ENCODE measurements at places on chromosomes 11 and 22.

DNA sequence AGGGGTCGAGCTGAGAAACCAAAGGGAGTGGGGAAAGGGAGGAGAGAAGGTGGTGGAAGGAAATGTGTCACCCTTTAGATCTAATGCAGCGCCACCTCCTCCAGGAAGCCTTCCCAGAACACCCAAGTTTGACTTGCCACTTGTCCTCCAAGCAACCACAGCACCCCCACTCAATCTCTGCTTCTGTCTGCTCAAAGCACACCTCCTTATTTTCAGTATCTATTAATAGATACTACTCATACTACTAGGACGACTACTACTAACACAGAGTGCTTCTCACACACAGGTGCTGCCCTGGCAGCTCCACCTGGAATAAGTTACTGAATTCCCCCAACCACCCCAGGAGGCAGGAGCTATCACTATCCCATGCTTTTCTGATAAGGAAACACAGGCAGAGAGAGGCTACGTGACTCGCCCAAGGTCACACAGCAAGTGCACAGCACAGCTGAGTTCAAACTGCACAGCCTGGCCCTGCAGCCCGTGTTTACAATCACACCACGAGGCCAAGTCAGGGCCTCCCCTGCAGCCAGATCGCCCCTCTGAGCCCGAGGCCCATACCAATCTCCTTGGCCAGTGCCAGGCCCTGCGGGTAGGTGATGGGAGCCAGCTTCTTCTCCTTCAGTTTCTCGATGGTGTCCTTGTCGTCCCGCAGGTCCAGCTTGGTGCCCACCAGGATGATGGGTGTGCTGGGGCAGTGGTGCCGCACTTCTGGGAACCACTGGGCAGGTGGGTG lies 13.2 kb downstream of the RAC2 start:
- peak; percentile 86 for DNase-seq

GRCh38 chr22:21043860-21044535 lies 1.7 kb upstream of the LRRC74B start:
- DNase-seq: no peak

- DNase-seq: no peak
Observed at GRCh38 chr11:20243974-20244373, 83.7 kb upstream of the DBX1 start.

DNA sequence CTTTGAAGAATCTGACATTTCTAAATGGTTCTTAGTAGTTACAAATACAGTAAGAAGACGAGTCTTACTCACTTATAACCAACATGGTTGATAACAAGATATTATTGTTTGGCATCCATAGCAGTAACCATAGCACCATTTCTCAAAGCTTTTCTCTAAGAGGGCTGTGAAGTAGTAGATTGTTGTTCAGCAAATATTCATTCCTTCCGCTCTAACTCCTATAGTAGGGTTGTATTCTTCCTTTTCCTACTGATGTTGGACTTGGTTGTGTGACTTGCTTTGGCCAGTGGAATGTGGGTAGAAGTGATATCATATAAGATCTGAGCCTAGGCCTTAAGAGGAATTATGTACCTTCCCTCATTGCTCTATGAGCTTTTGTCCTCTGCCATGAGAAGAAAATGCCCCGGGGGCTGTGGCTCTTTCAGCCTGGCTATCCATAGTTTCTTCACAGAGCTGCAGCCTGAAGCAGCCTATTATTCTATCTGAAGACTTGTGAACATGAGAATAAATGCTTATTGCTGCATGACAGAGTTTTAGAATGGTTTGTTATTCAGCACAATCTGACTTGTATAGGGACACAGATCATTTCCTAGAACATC lies 28.9 kb upstream of the ZBED5 start:
- DNase-seq: no peak

GRCh38 chr22:48630433-48630754 lies 1197.3 kb downstream of the BRD1 start:
- no peak for DNase-seq

DNA sequence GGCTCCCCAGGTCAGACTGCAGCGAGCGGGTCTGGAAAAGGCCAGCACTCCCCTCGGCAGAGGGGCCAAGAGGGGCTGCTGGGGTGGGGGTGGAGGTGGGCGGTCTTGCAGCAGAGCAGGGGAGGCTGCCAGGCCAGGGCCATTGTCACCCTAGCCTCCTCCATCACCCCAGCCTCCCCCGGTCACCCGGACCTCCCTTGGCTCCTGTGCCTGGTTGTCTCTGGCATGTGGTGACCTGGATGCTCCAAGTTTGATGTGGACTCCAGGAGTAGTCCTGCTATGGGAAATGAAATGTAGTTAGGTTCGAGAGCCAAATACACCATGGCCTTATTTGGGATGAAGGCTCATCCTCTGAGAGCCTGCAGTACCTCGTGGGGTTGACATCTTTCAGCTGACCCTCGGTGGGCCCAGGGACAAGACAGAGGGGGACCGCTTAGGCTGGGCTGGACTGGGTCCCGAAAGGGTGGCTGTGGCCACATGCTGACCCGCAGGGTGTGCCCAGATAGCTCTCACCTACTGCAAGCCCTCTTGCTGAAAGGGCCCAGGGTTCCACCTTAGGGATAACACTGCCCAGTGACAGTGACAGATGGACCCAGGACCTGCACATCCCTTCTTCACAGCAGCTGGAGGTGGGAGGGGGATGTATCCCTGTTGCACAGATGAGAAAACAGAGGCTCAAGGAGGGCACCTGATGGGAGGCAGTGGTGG lies 24.1 kb downstream of the MRGPRD start:
- DNase-seq: no peak

Data from stimulated activated CD4-positive, alpha-beta T cell treated with anti-CD3 and anti-CD28 coated beads, TNF-alpha, amount 100 ng/mL, for 48 hours (primary cell).